ENCODE measurements at places on chromosomes 5 and 9. TPM values are rescaled to one million over a fixed set of nuclear protein-coding genes. Genes with fewer than 3 reads are reported as not detected.

The MAMDC2 gene
- polyA plus RNA-seq, result 9.0 TPM

The CCDC152 gene
- 15.9 TPM for polyA plus RNA-seq

The BHMT2 gene
- 5.2 TPM for polyA plus RNA-seq

The IL3 gene
- not detected for polyA plus RNA-seq

The SETX gene
- polyA plus RNA-seq, result 57.8 TPM

All from left renal pelvis (tissue), 4 donors.